ENCODE measurements at places on chromosomes 3 and 15. TPM values are rescaled to one million over a fixed set of nuclear protein-coding genes. Genes with fewer than 3 reads are reported as not detected.

PCSK6 gene
- 10.7 TPM for total RNA-seq

GOLGA6D gene
- total RNA-seq = not detected

TF gene
- total RNA-seq = 1.4 TPM

TTLL13 gene
- 0.23 TPM for total RNA-seq

GRK7 gene
- total RNA-seq = not detected

SEMA3G gene
- total RNA-seq = not detected

CDC25A gene
- total RNA-seq = 1.3 TPM

Data from pericardium fibroblast (primary cell).